ENCODE measurements at places on chromosomes 12 and 14.

- DNase-seq, result no peak
Measured at GRCh38 chr12:124566997-124567672, at the start of gene NCOR2. TSS of gene NCOR2 (minus strand) at chr12:124567612. CDS start at chr12:124495251, 72,361 bp downstream.

GRCh38 chr14:97025722-97026121 is 228.5 kb downstream of the VRK1 start:
- no peak for DNase-seq

DNA sequence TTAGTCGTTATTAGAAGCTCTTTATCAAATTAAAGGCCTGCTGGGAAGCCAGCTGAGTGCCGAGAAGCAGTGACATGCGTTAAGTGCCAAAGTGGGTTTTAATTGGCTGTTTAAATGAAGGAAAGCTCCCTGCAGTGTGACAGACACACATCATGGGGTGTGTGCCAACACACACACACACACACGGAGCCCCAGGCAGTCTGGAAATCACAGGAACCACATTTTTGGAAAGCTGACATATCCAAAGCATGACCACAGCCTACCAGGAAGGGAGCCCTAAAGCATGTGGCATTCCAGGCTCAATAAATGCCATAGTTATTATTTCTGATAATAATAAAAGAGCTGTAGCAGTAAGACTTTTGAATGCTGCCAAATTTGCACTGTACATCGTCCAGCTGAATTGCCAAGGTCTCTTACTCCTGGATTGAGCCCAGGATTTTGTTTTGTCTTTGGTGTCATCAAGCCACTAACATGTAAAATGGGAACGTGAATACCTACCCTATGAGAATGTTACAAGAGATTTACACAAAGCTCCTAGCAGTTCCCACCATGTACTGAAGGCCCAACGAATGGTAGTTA is 135.1 kb downstream of the TMEM30B start:
- no peak for DNase-seq

GRCh38 chr14:59022144-59022543 is 166.3 kb upstream of the DAAM1 start:
- no peak for DNase-seq

DNA sequence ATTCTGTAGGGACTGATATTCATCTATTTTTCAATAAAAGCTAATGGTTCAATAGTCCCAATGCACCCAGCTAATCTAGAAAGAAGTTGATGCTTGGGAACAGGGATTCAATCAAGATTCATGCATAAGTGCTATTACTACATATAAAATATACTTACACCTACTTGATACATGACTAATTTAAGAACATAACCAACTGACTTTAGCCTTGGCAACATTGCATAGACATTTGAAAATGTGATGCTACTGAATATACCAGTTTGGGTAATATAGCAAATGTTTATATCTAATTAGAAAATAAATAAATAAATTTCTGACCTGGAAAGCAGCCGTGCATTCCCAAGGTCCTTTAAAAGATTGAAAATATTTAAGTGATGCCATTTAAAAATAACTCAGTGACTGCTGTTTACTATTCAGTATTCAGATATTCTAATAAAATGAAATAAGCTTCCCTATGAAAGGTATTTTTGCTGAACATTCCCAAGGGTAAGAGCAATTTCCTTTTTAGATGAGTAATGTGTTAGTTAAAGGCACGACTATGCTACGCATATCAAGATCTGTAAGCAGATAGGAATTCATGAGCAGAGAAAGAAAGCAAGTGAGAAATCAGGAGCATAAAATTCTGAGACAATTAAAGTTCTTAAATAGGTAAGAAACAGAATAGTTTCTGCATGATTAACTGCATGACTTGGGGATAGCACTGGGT is 160.6 kb upstream of the SYT1 start:
- no peak for DNase-seq

- DNase-seq, result no peak
Measured at GRCh38 chr14:90556012-90556477, 159.2 kb downstream of the CALM1 start.

DNA sequence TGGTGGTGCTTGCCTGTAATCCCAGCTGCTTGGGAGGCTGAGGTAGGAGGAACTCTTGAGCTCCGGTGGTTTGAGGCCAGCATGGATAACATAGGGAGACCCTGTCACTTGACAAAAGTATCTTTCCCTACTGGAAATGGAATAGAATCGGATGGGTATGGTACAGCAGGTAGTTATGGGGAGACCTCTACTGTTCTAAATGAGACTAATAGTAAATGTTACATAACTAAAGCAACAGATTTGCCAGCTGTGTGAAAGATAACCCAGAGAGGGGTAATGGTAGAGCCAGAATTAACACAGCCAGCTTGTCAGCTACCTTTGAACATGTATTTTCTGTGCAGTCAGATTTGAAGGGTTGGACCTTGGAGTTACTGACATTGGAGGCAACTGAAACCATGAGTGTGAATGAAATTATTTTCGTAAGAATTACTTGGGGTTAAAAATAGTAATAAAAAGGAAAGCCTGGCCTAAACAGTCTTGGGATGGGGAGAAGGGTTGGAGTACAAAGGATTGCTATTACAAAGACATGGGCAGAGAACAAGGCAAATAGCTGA is 21.7 kb upstream of the NUP107 start:
- no peak for DNase-seq

- DNase-seq, result no peak
Measured at GRCh38 chr14:33720284-33720787, 230.5 kb downstream of the EGLN3 start.

DNA sequence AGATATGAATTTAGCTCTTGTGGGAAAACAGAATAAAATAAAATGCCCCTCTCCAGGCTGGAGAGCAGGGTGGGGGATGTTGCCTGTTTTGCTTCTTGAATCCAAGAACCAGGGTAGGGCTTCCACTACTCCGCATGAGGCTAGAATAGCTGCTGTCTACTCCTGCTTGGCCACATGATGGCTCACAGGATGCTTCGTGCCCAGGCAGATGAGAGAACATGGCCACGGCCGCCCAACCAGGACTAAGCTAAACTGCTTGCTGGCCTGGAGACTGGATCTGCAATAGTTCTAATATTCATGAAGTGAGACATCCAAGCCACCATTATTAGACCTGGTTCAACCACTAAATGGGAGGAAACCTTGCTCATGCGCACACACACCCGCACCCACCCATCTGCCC is 122.2 kb upstream of the METAP2 start:
- no peak for DNase-seq
